SK-N-SH (cell line): ENCODE measurements at places on chromosomes 11 and 22. TPM values are rescaled to one million over a fixed set of nuclear protein-coding genes. Genes with fewer than 3 reads are reported as not detected.

GRCh38 chr11:95082576-95083001, 7.1 kb upstream of the ENDOD1 start:
- DNase-seq = no peak

DNA sequence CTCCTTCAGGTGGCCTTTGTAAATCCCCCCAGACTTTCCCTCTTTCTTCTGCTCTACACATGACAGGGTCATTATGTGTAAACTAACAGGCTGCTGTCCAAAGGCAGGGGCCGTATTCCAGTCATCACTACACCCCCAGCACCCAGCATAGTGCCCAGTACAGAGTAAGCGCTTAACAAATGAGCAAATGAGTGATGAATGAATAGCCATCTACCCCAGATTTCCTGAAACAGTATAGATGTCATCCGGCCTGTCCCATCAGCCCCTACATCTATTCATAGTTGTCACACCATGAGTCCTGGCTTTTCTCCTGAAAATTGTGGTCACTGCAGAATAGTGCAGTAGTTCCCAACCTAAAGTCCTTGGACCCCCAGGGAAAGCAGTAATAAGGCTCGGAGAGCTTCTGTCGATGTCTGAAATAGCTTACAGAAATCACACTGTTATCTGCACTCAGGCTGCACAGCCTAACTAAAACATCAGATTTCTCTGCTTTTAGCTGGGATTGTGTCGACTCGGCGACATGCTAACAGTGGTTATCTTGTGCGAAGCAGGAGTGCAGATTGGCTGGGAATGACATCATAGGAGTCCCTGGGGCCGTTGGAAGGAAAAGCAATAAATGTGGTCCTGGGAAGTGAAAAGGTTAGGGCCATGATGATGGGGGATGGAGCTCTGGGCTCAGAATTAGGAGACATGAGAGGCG, 143.8 kb upstream of the NECTIN1 start:
- DNase-seq = peak; percentile 69

- DNase-seq = no peak
Observed at GRCh38 chr22:28064920-28065319, 145.9 kb upstream of the PITPNB start.

DNA sequence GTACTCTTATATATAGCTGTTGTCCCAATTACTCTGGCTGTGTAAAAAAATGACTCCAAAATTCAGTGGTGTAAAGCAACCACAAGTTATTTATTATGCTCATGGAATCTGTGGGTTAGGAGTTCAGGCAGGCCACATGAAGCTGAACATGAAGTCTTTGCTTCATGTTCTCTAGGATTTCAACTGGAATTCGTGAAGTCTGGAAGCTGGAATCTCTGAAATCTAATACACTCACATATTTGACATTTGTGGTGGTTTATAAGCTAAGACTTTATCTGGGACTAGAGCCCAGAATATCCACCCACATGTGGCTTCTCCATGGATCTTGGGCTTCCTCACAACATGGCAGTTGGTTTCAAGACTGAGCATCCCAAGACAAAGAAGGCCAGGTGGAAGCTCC, 430.6 kb downstream of the MIAT start:
- no peak for DNase-seq

The NXPE1 gene
- polyA plus RNA-seq = not detected in 2 replicates

DNA sequence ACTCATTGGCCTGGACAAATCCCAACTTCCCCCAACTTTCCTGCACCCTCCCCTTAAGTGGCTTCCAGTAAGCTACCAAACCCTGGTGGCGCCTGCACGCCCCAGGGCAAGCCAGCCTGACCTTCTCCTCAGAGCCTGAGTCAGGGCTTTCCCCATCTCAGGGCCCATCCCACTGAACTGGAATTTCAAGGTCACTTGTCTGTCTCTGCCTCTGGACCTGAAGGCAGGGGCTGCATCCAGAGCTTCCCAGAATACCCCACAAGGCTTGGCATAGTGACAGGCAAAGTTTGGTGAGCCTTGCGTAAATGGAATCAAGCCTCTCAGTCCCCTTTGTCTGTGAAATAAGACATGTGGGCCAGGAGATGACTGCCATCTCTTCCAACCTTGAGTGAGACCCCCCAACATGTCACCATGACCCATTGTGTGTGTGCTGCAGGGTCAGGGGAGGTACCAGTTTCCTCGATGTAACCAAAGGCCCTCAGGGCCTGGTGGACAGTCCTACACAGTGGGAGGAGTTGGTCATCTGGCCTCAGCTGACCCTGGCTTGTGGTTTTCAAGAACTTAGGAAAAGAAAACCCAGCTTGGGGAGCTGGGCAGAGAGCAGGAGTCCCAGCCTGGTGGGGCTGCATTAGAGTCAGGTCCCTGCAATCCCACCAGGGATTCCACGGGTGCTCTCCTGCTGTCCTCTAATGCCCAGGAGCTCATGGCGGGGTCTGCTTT, 8.9 kb downstream of the ALX4 start:
- DNase-seq = no peak

- DNase-seq = no peak
Observed at GRCh38 chr11:33651990-33652389, 48.6 kb downstream of the C11orf91 start.
